ENCODE measurements at places on chromosomes 7 and 10. TPM values are rescaled to one million over a fixed set of nuclear protein-coding genes. Genes with fewer than 3 reads are reported as not detected.

GIMAP7 gene
- total RNA-seq: 47.0 TPM

GRCh38 chr10:44902941-44903545 is 8.1 kb upstream of the TMEM72 start:
- no peak for DNase-seq
- no peak overlapping the region for H3K4me3 ChIP-seq
- H3K36me3 ChIP-seq: no peaks in the 10 kb centered on the region
- no peaks in the 10 kb centered on the region for H3K27me3 ChIP-seq
- no peak overlapping the region for H3K27ac ChIP-seq

KIAA1549 gene
- total RNA-seq: 5.7 TPM

- no peaks in the 10 kb centered on the region for H3K27me3 ChIP-seq
- no peak overlapping the region for H3K27ac ChIP-seq
- H3K36me3 ChIP-seq: no peaks in the 10 kb centered on the region
- H3K4me3 ChIP-seq: no peak overlapping the region
- DNase-seq: no peak
Measured at GRCh38 chr10:95790982-95791381, 35.0 kb downstream of the ENTPD1 start.

PODXL gene
- 99.9 TPM for total RNA-seq

GRCh38 chr7:41333511-41333910 is 369.4 kb downstream of the INHBA start:
- no peak for DNase-seq
- H3K4me1 ChIP-seq: no peaks in the 10 kb centered on the region
- no peaks in the 10 kb centered on the region for H3K27me3 ChIP-seq
- H3K4me3 ChIP-seq: no peak overlapping the region

DNA sequence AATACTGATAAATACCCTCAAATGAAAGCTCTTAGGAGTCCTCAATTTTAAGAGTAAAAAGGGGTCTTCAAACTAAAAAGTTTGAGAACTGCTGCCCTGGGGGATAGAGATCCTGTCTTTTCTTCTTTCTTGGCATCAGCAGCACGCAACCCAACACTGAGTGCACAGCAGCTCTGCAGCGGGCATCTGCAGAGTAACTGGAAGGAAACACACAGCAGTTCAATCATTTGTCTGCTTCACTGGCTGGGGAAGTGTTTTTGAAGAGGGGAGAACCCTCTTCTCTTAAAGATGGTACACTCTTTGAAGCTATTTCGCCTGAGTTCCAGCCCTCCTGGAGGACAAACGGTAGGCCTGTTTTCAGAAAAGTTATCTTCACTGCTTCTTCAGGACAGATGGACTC is 193.6 kb downstream of the FGFR2 start:
- no peak overlapping the region for H3K27ac ChIP-seq
- H3K4me1 ChIP-seq: peaks cover 3% of the 10 kb centered on the region
- H3K4me3 ChIP-seq: no peak overlapping the region
- no peaks in the 10 kb centered on the region for H3K36me3 ChIP-seq
- no peaks in the 10 kb centered on the region for H3K27me3 ChIP-seq

DNA sequence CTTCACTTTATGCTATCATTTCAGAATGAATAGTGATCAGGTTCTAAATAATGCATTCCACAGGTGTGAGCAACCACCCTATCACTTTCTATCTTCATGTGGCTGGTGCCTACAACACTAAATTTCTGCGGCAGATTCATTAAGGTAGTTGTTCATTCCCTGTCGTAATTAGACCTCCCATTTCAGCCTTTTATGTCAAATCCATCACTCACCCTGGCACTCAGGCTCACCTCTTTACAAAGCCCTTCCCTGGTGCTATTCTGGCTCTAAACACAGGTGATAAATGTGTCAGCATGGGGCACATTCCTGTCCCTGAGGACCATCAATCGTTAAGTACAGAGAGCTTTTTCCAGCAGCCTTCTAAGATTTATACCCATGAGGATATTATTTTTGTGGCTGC is 300.0 kb upstream of the C7orf33 start:
- no peaks in the 10 kb centered on the region for H3K36me3 ChIP-seq
- H3K4me3 ChIP-seq: no peak overlapping the region
- no peak overlapping the region for H3K27ac ChIP-seq
- no peaks in the 10 kb centered on the region for H3K4me1 ChIP-seq
- H3K27me3 ChIP-seq: peaks cover 5% of the 10 kb centered on the region

DNA sequence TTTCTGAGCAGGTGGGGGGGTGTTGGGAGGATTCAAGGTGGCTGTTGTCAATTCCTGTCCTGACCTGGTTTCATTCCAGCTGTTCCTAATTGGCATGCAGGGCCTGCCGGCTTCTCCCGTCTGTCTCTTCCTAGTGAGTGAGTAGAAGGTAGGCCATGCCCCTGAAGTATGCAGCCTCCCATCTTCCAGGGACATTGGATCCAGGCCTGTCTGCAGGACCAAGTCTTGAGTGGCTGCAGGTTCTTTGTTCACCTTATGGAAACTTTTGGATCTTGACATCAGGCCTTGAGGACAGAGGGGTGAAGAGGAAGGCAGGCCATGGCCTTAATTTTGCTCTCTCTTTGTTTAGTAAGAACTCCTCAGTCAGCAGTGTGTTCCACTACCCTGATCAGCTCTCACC is 131.8 kb downstream of the SH2D4B start:
- no peaks in the 10 kb centered on the region for H3K27me3 ChIP-seq
- no peak for DNase-seq
- no peak overlapping the region for H3K27ac ChIP-seq
- no peaks in the 10 kb centered on the region for H3K4me1 ChIP-seq

FAM25A gene
- not detected for total RNA-seq

ECHDC3 gene
- total RNA-seq: 39.4 TPM

GRCh38 chr10:87635498-87636312 is 24.0 kb upstream of the PAPSS2 start:
- H3K36me3 ChIP-seq: no peaks in the 10 kb centered on the region
- no peak for DNase-seq
- peak overlapping the region; percentile 17 for H3K27ac ChIP-seq
- H3K27me3 ChIP-seq: no peaks in the 10 kb centered on the region
- no peak overlapping the region for H3K4me3 ChIP-seq
- peaks cover 8% of the 10 kb centered on the region for H3K4me1 ChIP-seq

BEND7 gene
- 31.1 TPM for total RNA-seq

ZNF727 gene
- total RNA-seq: 5.5 TPM

All from upper lobe of right lung (tissue), 1 donor.